ENCODE measurements at places on chromosomes 1 and 21. TPM values are rescaled to one million over a fixed set of nuclear protein-coding genes. Genes with fewer than 3 reads are reported as not detected.

KCNJ15 gene
- 1.4 TPM for polyA plus RNA-seq

GRCh38 chr21:42794551-42794950 is 84.8 kb downstream of the WDR4 start:
- DNase-seq: no peak

GRCh38 chr1:3304246-3304645 is 150.2 kb upstream of the ARHGEF16 start:
- DNase-seq: no peak

DNA sequence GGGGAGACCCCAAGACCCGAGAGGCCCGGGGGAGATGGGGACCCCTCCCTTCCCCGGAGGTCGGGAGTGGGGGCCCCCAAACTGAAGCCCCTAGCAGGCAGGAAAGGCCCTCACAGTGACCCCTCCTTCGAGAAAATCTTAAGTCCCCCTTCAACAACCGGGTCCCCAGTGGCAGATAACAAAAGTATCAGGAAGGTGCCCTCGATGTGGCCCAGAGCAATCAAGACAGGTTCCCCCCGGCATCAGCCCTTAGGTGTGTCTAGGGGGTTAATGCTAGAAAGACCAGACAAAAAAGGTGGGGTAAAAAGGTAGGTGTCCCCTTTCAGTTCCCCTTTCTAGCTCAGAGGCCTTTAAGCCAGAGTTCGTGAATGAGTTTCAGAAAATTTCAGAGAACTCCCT is 282 bp upstream of the ECE1 start:
- DNase-seq: no peak

GRCh38 chr1:152679459-152679858 is 4.4 kb downstream of the LCE2C start:
- no peak for DNase-seq

- DNase-seq: no peak
Observed at GRCh38 chr1:234666761-234667160, 56.8 kb upstream of the IRF2BP2 start.

DNA sequence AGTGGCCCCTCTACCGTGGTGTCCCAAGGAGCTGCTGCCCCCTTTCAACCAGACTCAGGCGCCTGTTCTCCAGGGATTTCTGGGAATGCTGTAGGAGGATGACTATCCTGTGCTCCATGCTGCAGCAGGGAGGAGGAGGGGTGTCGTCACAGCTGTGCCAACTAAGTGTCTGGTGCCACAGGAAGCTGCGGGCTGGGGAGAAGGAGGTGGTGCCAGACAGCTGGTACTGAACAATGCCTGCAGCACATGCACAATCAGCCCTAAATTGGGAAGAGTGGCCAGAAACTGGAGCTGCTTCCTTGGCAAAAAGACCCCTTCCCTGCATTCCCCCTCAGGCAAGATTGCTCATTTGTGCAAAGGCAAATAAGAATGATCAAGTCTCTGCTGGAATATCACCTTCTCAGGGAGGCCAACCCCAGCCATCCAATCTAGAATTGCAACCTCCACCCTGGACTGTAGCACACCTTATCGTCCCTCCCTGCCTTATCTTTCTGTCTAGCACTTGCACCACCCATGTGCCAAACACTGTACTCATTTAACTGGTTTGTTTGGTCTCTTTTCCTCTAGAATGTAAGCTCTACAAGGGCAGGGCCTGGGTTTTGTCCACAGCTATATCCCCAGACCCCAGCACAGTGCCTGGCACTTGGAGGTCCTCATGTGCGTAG is 33.3 kb downstream of the LAMB3 start:
- DNase-seq: no peak

DNA sequence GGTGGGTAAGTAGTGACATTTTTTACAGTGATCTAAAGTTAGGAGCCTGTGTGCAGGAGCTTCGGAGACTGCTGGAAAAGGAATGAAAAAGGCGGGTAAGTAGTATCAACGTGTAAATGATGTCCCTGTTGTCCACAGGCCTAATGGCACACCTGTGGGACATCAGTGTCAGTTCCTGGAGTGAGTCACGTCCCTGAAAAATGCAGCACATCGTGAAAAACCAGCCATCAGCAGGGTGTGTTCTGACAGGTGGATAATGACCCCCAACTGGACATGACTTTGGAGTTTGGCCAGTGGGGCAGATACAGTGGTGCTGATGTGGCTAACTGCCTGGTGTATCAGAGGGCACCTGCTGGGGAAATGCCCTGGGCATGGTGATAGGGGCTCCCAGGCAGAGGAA is 12.0 kb upstream of the PRDM15 start:
- DNase-seq: no peak

GRCh38 chr1:64006276-64007051 is 197.0 kb upstream of the UBE2U start:
- DNase-seq: no peak

DNA sequence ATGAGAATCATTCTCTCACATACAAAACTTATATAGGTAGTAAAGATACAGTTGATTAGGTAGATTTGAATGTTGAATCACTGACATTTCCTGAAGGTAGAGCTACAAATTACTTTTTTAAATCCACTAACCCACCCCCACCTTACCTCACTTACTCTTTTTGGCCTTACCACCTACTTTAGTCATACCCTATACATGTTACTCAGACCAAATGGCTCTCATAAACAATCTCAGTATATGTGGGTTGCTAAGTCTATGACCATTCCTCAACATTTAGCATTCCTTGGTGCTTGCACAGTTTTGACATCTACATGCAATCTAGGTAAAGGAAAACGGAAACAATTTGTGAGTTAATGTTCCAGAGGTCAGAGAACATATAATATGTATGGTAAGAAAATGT is 26.3 kb downstream of the SYDE2 start:
- no peak for DNase-seq

ZFP69B gene
- polyA plus RNA-seq: 11.5 TPM

DNA sequence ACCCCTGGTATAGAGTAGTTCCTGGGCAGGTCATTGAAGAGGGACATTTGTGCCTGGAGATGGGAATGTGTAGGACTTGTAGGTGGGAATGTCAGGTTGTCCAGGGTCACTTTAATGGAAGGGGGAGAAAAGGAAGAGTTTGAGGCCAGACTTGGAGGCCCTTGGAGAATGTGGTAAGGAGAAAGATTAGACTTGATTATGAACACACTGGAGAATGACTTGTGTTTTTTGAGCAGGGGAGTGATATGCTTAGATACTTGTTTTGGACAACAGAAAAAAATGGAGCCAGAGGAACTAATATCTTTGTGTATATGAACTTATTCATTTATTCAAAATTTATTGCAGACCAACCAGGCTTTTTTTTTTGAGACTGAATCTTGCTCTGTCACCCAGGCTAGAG is 17.9 kb downstream of the ELAPOR1 start:
- no peak for DNase-seq

CYP2J2 gene
- 6.1 TPM for polyA plus RNA-seq

DNA sequence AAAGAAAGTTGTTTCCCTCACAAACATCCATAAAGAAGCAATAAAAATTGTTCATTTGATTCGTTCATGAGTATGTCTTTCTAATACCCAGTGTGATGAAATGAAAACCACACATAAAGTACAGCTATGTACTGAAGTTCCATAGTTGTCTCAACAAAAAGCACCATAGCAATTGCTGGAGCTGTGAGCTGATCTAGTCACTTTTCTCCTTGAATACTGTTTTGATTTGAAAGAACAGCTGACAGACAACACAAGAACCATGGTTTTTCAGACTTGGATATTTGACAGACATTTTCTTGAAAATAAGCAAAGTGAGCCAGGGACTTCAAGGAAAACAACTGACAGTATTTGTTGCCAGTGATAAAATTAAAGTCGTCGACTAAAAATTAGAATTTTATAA is 237.1 kb upstream of the PLD5 start:
- DNase-seq: no peak

DNA sequence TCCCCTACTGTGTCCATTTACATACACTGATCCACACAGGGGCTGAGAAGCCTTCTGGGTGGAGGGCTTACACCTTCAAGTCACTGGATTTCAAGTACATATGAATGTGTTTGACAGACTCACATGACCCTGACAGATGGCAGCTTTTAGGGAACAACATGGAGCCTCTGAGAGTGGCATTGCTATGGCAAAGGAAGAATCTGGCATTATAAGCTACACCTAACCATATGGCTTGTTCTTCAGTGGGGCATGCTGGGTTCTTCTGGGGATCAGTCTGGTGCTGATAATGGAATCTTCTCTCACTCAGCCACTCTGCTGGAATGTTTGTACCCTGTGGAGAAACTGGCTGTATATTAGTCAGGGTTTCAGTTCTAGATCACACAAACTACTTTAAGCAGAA is 68.5 kb upstream of the PDE4B start:
- no peak for DNase-seq

TFF2 gene
- not detected for polyA plus RNA-seq

DNA sequence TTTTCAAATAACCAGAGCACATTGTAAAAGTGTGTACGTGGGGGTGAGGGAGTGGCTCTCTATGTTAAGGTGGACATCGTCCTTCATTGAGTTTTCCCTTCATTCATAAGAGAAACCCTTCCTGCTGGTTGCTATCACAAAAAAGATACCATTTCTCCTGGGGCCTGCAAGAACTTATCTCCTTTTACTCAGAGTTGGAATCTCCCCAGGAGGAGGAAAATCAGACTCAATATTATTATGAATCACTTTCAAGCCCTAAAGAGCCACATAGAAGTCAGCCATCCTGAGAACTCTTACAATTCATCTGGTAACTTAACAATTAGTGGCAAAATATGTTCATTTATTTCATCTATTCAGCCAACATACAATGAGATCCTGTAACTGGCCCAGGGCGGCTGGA is 27.1 kb upstream of the TGFBR3 start:
- no peak for DNase-seq

MYBPH gene
- polyA plus RNA-seq: 0.35 TPM

GRCh38 chr1:166297993-166298392 is 131.2 kb upstream of the FAM78B start:
- DNase-seq: no peak

DIO1 gene
- not detected for polyA plus RNA-seq

GJB3 gene
- not detected for polyA plus RNA-seq

- DNase-seq: no peak
Observed at GRCh38 chr1:160104486-160104885, 6.1 kb upstream of the IGSF8 start.

KRTAP22-1 gene
- not detected for polyA plus RNA-seq

GRCh38 chr21:34887725-34888568 is 161.2 kb downstream of the RUNX1 start:
- no peak for DNase-seq

GDAP2 gene
- 11.0 TPM for polyA plus RNA-seq

PTGER3 gene
- polyA plus RNA-seq: 21.3 TPM

- DNase-seq: no peak
Observed at GRCh38 chr1:64940025-64940424, 26.3 kb downstream of the JAK1 start.

GRCh38 chr21:32918478-32919120 is 107.1 kb upstream of the OLIG2 start:
- DNase-seq: peak; percentile 28

- DNase-seq: no peak
Observed at GRCh38 chr1:20154301-20154831, 15.2 kb downstream of the PLA2G2F start.

All from spinal cord (tissue), 10 donors.